ENCODE measurements at places on chromosomes 5 and 9.

GRCh38 chr5:142063878-142064331, 44.7 kb upstream of the NDFIP1 start:
- ATAC-seq = peak; percentile 66

DNA sequence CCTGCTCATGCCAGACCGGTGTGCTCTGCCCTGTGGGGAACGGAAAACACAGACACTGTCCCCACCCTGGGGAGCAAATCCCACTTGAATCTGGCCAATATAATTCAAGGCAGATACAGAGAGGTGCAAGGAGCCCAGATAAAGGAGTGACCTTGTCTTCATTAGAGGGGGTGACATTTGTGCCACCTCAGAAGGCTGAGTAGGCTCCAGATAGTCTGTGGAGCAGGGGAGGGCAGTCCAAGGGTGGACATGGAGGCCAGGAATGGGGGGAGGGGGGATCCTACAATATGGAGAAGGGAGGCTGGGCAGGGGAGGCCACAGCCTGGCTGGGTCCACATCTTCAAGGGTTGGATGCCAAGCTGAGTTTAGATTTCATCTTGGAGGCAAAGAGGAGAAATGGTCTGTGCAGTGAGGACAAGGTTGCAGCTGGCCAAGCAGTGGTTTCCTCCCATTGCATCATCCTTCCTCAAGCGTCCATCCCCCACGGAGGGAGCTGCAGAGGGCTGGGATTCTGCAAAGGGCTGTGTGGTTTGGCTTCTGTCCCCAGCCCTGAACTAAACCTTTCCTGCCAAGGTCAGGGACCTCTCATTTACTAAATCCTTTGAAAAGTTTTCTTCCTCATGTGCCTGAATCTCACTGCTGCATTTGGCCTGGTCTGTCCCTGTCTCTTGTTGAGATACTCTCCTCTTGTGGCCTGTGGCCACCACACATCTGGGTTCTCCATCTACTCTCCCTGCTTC, 60.1 kb downstream of the GALNT12 start:
- ATAC-seq = peak; percentile 85

GRCh38 chr5:35830587-35830986, 26.1 kb upstream of the IL7R start:
- no peak for ATAC-seq

DNA sequence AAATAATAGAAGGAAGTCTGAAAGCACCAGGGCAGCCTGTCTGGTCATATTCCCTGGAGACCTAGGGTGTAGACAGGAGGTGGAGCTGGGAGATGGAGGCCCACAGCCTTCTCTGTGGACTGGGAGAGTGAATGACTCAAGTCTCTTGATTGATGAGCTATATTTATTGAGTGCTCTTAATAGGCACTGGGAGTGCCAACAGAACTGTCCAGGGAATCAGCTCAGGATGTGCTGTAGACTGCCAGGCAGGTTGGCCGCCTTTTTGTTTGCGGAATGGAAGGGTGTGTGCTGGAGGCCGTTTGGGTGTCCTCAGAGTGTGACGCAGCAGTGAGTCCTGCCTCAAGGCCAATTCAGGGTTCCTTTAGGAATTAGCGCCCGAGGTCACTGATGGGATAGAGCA, 33.4 kb upstream of the POMT1 start:
- no peak for ATAC-seq

DNA sequence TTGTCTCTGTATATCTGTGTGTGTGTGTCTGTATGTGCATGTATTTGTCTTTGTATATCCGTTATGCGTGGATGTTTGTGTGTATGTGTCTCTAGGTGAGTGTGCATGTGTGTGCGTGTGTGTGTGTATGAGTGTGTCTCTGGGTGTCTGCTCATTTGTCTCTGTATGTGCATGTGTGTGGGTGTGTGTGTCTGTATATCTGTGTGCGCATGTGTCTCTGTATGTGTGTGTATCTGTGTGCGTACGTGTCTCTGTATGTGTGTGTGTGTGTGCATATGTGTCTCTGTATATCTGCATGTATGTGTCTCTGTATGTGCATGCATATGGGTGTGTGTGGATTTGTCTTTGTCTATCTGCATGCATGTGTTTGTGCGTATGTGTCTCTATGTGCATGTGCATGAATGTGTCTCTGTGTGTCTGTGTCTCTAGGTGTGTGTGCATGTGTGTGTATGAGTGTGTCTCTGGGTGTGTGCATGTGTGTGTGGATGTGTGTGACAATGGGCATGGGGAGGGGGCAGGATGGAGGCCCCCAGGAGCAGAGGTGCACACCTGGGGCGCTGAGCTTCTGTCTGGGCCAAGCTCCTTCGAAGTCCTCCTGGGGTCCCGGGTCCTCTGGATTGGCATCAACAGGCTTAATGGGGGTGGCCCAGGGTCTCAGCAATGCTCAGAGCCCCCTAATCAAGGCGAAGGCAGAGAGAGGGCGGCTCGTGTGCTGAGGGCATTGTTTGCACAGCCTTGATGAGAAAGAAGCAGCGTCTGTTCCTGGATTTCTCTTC, 373.4 kb upstream of the IRX4 start:
- no peak for ATAC-seq

GRCh38 chr9:124263800-124264426, 6.2 kb downstream of the NEK6 start:
- ATAC-seq = no peak

- no peak for ATAC-seq
These were observed 49.8 kb upstream of the FCN1 start for GRCh38 chr9:134967547-134967930.

DNA sequence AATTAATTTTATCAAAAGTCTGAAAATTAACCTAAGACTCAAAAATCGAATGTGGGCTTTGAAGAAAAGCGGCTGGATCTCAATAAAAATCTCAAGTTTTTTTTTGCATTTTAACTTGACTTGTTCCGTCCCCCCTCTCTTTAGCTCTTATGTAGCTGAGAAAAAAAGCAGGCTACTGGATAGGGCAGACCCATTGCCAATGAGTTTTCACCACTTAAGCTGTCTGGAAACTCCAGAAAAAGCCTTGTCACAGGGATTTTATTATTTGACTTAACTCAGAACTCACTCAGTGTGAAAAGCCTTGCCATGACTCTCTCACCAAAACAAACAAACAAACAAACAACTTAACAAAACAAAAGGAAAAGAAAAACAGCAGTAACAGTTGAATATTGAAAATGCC, 247.4 kb downstream of the CDH9 start:
- no peak for ATAC-seq

- ATAC-seq = no peak
These were observed 280.4 kb upstream of the PTGER4 start for GRCh38 chr5:40399349-40399748.

GRCh38 chr5:14851050-14851419, 20.5 kb downstream of the ANKH start:
- ATAC-seq = no peak

- peak; percentile 69 for ATAC-seq
These were observed 30.7 kb downstream of the IFNW1 start for GRCh38 chr9:21110708-21111576.

DNA sequence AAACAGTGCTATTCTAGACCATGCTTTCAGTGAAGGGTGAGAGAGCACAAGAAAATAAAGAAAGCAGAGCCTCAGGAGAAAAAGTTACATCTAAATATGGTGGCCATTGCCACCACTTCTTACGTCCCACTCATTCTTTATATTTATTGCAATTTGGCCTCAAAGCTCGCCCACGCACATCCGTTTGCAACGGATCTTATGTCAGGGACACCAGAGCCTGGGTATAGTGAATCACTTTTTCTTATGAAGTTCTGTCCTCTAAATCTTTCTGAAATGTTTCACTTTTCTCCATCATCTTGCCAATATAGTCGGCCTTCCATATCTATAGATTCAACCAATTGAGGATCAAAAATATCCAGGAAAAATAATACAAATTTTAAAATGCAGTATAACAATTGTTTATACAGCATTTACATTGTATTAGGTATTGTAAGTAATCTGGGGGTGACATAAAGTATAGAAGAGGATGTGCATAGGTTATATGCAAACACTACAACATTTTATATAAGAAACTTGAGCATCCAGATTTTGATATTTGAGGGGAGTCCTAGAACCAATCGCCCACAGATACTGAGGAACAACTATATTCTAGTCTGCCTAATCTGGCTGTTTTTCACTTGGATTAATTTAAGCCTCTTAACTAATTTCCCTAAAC, 35.2 kb downstream of the GOLPH3 start:
- ATAC-seq = no peak

GRCh38 chr5:76104027-76104426, 20.8 kb downstream of the SV2C start:
- no peak for ATAC-seq

GRCh38 chr5:68193481-68194036, 22.0 kb upstream of the PIK3R1 start:
- no peak for ATAC-seq

- no peak for ATAC-seq
These were observed 52.6 kb downstream of the SH3RF2 start for GRCh38 chr5:145988993-145989392.

GRCh38 chr5:139666551-139666950, 18.4 kb downstream of the CXXC5 start:
- no peak for ATAC-seq

All from gastroesophageal sphincter (tissue), 4 donors.